A549 treated with CORT108297 at 1 μM for 4 hours (cell line): ENCODE measurements at places on chromosomes 3 and 15. TPM values are rescaled to one million over a fixed set of nuclear protein-coding genes. Genes with fewer than 3 reads are reported as not detected.

Gene STX19
- total RNA-seq: 0.08 to 0.09 TPM in 2 of 5 replicates, not detected in the others

Gene ITIH1
- total RNA-seq: not detected in 5 replicates

Gene ADAMTS7
- total RNA-seq: 3.6 to 6.3 TPM (median 5.3 TPM) in 5 replicates

Gene USP4
- total RNA-seq: 10.3 to 14.8 TPM (median 13.2 TPM) in 5 replicates

Gene SLC9C1
- not detected in 5 replicates for total RNA-seq

Gene TRIM59
- 9.3 to 12.0 TPM (median 9.4 TPM) in 5 replicates for total RNA-seq

Gene COL6A5
- total RNA-seq: not detected in 5 replicates

Gene STAB1
- total RNA-seq: 0.03 to 0.05 TPM in 2 of 5 replicates, not detected in the others

Gene CHRFAM7A
- total RNA-seq: 4.5 to 7.5 TPM (median 7.2 TPM) in 5 replicates

Gene CATSPER2
- total RNA-seq: 0.49 to 1.8 TPM (median 0.81 TPM) in 5 replicates

Gene RARB
- 5.5 to 10.8 TPM (median 10.4 TPM) in 5 replicates for total RNA-seq

Gene ABHD14A
- 13.2 to 16.8 TPM (median 15.4 TPM) in 5 replicates for total RNA-seq

Gene DUOX1
- total RNA-seq: not detected in 5 replicates

Gene ANKRD63
- total RNA-seq: 0.15 to 0.54 TPM (median 0.29 TPM) in 5 replicates

Gene TUSC7
- total RNA-seq: not detected in 5 replicates

Gene FAM107A
- not detected in 5 replicates for total RNA-seq

Gene PRSS50
- total RNA-seq: not detected in 5 replicates

Gene CLDN16
- total RNA-seq: 0.14 TPM in 2 of 5 replicates, not detected in the others

Gene CKMT1A
- total RNA-seq: 2.5 to 4.1 TPM (median 2.7 TPM) in 5 replicates

Gene ENTPD3
- 0.04 to 0.06 TPM (median 0.05 TPM) in 3 of 5 replicates, not detected in the others for total RNA-seq

Gene EPHA6
- total RNA-seq: 0.06 to 0.10 TPM (median 0.08 TPM) in 3 of 5 replicates, not detected in the others

Gene ZPLD1
- total RNA-seq: 0.03 to 0.07 TPM (median 0.05 TPM) in 4 of 5 replicates, not detected in the other

Gene PAK6
- total RNA-seq: 0.15 to 0.39 TPM (median 0.22 TPM) in 5 replicates

Gene SORD
- total RNA-seq: 31.0 to 36.2 TPM (median 35.1 TPM) in 5 replicates

Gene KIF7
- 3.5 to 5.1 TPM (median 4.4 TPM) in 5 replicates for total RNA-seq

Gene PLSCR2
- total RNA-seq: not detected in 5 replicates

Gene DZIP1L
- 5.6 to 8.2 TPM (median 7.9 TPM) in 5 replicates for total RNA-seq

Gene MUC13
- 6.9 to 8.2 TPM (median 7.9 TPM) in 5 replicates for total RNA-seq
